ENCODE measurements at places on chromosomes 5 and 9.

GRCh38 chr5:11497651-11498050 lies 406.6 kb downstream of the CTNND2 start:
- DNase-seq, result no peak

DNA sequence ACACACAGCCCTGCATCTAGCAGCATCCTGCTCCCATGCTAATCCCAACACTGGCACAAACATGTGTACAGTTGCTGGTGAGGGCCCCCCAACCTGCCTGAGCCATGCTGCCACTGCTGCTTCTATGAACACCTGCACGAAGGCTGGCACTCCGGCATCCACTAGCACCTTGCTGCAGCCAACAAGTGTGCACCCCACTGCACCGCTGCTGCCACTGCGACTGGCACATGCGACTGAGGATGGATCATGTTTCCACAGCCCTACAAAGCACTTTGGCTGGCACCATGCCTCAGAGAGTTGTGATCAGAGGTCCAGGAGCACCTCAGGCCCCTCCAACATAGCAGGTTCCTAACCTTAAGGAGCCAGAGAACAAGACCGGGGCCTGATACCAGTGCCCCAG lies 7.8 kb upstream of the PDCD1LG2 start:
- no peak for DNase-seq

DNA sequence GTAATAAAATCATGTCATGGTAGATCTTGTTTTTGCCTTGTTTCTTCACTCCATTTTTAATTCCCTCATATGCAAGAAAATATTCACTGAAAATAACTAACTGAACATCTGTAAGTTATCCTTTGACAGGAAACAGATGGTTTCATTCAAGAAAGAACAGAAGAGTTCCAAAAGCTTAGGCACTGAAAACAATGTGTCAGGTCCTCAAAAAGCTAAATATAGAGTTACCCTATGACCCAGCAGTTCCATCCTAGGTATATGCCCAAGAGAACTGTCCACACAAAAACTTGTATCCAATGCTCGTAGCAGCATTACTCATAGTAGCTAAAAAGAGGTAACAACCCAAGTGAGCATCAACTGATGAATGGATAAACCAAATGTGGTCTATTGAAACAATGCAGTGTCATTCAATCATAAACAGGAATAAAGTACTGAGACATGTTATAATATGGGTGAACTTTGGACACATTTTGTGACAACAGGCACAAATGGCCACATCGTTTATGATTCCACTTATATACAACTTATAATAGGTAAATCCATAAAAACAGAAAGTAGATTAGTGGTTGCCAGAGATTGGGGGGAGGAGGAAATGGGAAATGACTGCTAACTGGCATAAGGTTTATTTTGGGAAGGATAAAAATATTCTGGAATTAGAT lies 231.0 kb downstream of the FRMD3 start:
- no peak for DNase-seq

DNA sequence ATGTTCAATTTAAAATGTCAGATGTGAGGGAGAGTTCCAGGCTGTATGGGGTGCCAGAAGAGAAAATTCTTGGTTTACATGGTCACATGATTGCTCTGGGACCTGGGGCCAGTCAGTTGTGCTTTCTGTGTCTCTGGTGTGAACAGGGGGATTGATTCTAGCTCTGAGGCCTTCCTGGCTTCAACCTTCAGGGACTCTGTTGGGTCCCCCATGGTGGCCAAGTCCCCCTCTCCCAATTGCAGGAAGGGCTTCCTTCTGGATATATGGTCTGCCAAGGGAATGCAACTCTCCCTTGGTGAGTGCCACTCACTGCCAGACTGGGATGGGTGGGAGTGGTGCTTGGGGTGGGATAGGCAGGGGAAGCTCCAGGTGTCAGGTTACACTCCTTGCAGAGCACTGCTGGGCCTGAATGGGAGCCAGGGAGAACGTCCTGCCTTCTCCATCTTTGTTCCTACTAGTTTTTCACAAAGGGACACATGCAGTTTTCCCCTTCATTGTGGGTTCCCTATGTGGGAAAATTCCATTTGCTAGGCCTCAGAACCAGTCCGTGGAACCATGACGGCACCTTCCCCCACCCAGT lies 153.2 kb downstream of the MELK start:
- DNase-seq, result no peak

DNA sequence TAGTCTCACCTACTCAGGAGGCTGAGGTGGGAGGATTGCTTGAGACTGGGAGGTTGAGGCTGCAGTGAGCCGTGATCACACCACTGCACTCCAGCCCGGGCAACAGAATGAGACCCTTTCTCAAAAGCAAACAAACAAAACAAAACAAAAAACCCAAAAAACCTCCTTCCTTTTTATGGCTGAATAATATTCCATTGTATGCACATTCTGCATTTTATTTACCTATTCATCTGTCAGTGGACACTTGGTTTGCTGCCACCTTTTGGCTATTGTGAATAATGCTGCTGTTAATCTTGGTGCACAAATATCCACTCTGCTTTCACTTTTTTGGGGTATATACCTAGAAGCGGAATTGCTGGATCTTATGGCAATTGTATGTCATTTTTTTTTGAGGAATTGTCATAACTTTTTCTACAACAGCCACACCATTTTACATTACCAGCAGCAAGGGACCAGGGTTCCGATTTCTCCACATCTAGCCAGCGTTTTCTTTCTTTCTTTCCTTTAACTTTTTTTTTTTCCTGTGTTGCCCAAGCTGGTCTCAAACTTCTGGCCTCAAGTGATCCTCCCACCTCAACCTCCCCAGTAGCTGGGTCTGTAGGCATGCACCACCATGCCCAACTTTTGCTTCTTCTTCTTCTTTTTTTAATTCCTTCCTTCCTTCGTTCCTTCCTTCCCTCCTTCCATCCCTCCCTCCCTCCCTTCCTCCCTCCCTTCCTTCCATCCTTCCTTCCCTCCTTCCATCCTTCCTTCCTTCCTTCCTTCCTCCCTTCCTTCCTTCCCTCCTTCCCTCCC lies 30.6 kb downstream of the NKX2-5 start:
- DNase-seq, result no peak

DNA sequence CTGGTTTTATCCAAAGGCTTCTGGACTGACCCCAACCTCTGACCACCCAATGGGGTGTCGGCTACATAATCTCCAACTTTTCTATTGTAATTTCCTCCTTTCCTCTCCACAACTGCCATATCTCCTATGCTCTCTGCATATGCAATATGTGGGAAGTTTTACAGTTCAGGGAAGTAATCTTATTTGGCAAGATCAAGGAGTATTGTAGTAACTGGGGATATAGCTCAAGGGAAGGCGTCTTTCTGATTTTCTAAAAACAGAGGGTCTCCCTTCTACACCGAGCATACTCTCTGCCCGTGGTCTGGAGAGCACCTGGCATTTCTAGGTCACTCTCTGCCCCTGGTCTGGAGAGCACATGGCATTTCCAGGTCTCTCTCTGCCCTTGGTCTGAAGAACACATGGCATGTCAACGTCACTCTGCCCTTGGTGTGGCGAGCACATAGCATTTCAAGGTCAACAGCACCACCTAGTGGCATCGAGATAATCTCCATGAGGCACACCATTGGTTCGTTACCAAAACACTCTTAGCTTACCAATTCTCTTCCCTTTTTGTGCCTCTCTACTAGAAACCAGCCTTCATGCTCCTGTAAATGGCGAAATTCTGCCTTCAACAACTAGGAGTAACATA lies 616.4 kb upstream of the NUDT12 start:
- DNase-seq, result no peak

DNA sequence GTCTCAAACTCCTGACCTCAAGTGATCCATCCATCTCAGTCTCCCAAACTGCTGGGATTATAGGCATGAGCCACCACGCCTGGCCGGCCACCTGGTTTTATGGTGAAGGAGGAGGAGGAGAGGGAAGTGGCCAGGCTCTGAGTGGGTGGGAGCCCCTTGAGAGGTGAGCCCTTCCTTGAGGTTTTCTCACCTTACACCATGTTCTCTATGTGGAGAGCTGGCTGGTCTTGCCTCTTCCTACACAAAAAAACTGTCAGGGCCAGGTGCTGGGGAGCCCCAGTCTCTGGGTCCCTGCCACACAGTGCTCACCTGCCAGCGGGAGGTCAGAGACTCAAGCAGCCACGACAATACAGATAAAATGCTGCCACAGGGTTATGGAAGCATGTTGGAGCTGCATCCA lies 18.1 kb downstream of the SWI5 start:
- DNase-seq, result no peak

GRCh38 chr5:158888206-158888605 lies 211.5 kb downstream of the EBF1 start:
- DNase-seq, result no peak

GRCh38 chr5:119347991-119348390 lies 7.8 kb upstream of the TNFAIP8 start:
- no peak for DNase-seq

GRCh38 chr9:133948131-133948530 lies 44.0 kb downstream of the VAV2 start:
- no peak for DNase-seq

GRCh38 chr5:107969847-107970246 lies 299.1 kb upstream of the EFNA5 start:
- DNase-seq, result no peak

- DNase-seq, result no peak
Observed at GRCh38 chr9:116574027-116574679, 113.0 kb upstream of the TRIM32 start.

DNA sequence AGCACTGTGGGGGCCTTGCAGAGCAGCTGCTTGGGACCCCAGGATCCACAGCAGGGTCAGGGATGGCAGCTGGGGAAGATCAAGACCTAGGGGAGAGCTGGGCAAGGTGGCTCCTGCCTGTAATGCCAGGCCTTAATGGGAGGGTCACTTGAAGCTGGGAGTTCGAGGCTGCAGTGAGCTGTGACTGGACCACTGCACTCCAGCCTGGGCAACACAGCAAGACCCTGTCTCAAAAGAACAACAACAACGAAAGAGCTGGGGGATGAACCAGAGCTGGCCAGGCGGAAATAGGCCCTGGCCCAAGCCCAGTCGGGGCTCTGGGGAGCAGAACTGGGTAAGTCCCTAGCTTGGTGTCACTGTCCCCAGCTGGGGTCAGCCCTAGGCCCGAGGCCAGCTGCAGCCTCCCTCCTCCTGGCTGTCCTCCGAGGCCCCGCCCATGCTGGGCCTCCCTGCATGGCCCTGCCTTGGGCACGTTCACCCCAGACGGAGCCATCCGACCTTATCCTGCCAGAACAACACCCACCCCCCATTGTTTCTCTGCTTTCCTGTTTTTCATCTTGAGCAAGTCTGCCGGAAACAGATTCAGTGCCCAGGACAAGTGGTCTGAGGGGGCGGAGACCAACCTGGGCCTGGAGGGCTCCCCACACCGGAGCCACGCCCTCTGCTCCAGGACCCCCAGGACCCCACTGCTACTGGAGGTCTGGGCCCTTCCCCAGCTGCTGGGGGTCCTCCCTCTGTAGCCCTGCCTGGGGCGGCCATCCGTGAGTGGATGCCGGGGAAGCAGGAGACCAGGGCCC lies 1.9 kb downstream of the DIPK1B start:
- DNase-seq, result no peak

GRCh38 chr9:135890190-135891026 lies 16.9 kb downstream of the CAMSAP1 start:
- no peak for DNase-seq

DNA sequence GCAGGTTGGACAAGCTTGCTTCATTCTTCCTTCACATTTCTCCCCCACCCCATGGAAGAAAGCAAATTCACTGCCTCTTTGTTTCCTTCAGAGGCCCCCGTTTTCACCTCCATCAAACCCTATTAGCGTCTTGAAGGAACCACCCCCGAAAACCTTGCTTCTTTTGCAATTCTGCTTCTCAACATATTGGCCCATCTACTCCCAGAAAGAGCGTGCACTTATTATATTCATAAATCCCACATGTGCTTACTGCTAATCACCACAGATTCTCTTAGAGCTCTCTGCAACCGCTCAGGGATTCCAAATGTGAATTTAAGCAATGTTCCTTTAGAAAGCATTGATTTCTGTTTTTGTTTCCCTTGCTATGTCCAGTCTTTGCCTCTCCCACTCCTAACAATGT lies 1.1 kb downstream of the F2RL2 start:
- DNase-seq, result no peak

DNA sequence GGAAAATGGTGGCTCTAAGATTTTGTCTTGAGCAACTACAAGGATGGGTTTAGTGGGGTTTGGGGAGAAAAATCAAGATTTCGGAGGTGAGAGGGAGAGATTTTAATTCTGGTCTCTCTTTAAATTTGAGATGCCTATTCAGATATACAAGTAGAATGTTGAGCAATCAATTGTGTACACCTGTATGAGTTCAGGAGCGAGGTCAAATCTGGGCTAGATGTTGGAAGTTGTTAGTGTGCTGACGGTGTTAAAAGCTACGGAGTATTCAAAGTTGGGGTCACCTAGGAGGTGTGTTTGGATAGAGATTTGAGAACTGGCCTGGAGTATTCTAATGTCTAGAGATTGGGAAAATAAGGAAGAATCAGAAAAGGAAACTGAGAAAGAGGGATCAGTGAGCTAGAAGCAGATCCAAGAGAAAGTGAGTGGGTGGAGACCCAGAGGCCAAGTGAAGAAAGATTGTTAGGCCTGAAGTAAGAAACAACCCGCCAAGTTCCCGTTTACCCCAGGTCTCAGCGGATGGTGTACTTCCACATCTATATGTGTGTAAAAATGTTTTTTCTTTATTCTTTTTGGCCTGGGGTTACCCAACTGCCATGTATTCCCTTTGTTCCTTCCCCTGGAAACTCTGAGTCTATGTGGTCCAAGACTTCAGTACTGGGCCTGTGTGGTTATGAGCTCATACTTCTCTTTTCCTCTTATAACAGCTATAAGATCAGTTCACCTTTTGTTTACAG lies 11.9 kb upstream of the ARHGAP26 start:
- DNase-seq, result no peak

GRCh38 chr5:76402251-76402885 lies 717 bp upstream of the IQGAP2 start:
- DNase-seq, result peak; percentile 84

DNA sequence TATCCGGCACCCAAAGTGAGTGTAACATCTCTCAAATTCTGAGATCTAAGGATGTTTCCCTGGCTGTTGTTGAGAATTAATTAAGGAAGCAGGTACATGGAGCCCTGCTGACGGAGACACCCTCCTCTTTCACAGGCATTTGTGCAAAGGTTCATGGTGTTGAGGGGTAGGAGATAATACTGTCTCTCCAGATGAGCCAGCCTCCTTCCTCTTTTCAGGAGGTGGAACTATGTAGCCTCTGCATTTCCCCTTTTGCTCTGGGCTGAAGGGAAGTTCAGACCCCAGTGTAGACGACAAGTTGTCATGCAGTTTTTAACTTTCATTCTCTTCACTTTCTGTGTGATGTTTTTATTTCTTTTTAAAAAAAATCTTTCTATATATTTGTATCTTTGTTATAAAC lies 107.5 kb downstream of the GALNT10 start:
- DNase-seq, result no peak

GRCh38 chr9:117869287-117869686 lies 165.1 kb downstream of the TLR4 start:
- DNase-seq, result no peak

DNA sequence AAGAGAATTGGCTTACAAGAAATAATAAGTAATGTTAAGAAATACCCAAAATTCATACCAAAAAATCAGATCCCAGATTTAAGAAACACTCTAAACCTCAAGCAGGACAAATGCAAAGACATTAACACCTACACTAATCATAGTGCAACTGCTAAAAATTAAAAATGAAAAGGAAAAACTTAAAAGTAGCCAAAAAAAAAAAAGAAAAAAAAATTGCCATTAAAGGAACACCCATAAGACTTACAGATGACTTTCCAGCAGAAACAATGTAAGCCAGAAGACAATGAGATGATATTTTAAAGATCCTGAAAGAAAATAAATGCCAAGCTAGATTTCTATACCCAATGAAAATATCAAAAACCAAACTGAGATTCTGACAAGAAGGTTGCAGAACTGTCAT lies 101.5 kb downstream of the DENND1A start:
- no peak for DNase-seq

Measured in GM06990 (cell line).